Right lung (tissue), 10 donors: ENCODE measurements at places on chromosomes 2 and 18. TPM values are rescaled to one million over a fixed set of nuclear protein-coding genes. Genes with fewer than 3 reads are reported as not detected.

MROH2A gene
- 0.59 TPM for polyA plus RNA-seq

C2orf74 gene
- 17.9 TPM for polyA plus RNA-seq

GALNT5 gene
- polyA plus RNA-seq, result 6.4 TPM

RNF138 gene
- polyA plus RNA-seq, result 55.3 TPM

PRKAG3 gene
- not detected for polyA plus RNA-seq

MTLN gene
- 27.6 TPM for polyA plus RNA-seq

TMEM163 gene
- polyA plus RNA-seq, result 7.8 TPM

DYNC2LI1 gene
- polyA plus RNA-seq, result 113 TPM

GAL3ST2 gene
- polyA plus RNA-seq, result 0.33 TPM

DNA sequence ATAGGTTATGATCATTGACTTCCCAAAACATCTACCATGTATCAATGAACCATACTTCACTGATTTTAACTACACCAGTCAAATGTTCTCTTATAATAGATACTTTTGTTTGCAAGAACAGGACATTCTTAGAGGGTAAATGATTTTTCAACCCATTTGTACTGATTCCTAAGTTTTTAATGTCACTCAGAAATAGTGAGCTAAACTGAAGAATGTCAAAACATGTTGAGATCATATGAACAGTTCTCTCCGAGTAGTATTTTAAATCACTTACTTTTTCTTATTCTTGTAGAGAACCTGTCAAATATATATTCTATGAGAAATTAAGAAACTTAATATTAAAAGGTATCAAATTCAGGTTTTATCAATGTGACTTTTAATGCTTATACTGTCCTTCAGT, 1362.9 kb upstream of the SLC39A10 start:
- no peak for DNase-seq

DNA sequence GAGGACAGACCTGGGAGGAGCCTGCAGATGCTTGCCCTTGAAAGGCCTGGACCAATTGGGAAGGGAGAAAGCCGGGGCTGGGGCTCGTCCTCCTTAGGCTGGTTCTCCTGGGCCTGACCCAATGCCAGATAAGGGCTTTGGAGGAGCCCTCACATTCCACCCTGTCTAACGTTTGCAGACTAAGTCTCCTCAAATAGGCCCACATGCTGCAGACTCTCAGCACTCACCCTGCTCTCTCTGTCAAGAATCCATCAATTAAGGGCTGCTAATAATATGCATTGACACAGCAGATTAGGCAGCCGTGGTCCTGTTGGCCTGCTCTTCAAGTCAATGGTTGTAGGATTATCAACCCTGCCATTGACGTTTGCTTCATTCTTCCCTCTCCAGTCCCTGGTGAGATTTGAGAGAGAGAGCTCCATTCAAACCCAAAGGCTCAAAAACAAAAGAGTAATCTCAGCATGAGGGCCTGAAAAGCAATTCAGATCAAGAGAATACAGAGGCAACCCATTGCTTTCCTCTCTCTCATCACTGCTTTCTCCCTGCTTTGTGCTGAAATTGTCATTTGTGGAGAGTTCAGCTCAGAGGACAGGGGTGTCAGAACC, 167.6 kb downstream of the INSIG2 start:
- no peak for DNase-seq

GRCh38 chr2:75561566-75562512, 1.1 kb upstream of the EVA1A start:
- no peak for DNase-seq

DNA sequence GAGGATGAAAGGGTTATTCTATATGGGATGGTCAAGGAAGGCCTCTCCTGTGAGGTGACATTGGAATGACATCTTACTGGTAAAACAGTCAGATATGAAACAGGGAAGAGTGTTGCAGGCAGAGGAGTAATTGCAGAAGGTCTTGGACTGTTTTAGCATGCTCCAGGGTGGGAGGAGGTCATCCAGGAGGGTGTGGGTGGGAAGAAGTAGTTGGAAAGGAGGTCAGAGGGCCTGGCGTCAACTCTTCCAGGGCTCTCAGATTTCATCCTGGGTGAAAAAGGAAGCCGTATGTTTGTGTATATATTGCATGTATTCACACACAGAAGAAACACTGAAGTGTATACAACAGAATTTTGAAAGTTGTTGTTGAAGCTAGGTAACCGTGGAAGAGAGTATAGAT, 48.2 kb downstream of the ATP9B start:
- no peak for DNase-seq

DNA sequence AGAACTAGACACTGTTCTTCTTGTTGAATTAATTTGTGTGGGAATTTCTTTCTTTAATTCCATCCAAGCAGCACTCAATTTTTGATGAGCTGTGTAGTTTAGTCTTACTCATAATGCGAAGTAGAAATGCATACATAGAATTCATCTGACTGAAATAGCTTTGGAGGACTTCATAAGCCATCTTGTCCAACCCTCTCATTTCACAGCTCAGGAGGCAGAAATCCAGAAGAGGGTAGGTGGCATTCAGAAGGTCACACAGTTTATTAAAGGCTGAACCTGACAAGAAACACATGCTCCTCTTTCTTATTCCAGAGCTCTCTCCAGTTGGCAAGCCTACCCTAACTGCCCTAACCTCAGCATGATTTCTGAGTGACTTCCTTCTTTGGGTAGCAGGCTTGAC, 169.2 kb upstream of the NOSTRIN start:
- peak; percentile 83 for DNase-seq

- DNase-seq, result no peak
Observed at GRCh38 chr2:139237023-139237422, 456.8 kb upstream of the NXPH2 start.

GRCh38 chr18:65422544-65423136, 328.2 kb upstream of the CDH7 start:
- no peak for DNase-seq

DNA sequence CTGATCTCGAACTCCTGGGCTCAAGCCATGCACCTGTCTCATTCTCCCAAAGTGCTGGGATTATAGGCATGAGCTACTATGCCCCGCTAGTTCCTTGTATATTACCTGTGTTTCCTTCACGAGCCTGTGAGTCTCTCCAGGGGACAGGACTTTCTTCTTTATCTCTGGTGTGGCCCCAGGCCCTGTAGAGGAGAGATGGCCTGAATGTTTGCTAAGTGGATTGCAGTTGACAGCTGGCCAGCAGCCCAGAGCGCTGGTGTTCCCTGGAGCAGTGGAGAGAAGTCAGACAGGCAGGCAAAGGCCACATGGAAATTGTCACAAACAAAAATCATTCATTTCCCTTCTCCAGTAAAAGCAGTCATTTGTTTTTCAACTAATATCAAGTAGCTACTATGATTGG, 17.9 kb downstream of the LPIN1 start:
- no peak for DNase-seq

DNA sequence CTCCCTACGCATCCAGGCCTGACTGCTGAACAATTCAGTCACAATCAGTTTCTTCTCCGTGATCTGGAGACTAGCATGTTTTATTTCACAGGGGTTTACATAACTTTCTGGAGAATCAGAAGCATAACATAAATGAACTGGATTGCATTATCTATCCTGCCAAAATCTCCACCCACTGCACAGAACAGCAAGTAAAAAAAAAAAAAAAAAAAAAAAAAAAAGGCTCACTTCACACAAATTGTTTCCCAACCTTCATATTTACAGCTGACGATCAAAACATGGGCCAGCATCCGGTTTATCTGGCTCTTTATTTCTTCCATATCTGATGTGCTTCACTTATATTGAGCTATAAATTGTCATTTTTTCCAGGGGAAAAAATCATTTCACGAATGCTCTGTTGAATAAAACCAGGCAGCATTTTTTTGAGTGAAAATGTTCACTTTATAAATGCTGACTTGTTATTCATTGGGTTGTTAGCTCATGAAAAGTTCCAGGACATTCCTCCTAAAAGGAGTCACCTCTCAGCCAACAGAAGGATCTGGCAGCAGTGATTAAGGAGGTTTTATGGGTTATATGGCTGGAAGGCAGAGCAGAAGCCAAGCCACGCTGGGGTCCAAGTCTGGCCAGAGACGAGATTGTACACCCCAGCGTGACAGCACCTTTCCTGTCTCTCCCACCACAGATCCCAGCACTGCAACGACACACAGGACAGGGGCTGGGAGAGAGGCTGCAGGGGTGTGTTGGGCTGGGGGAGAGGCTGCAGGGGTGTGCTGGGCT, 51.2 kb upstream of the GLI2 start:
- no peak for DNase-seq

DNA sequence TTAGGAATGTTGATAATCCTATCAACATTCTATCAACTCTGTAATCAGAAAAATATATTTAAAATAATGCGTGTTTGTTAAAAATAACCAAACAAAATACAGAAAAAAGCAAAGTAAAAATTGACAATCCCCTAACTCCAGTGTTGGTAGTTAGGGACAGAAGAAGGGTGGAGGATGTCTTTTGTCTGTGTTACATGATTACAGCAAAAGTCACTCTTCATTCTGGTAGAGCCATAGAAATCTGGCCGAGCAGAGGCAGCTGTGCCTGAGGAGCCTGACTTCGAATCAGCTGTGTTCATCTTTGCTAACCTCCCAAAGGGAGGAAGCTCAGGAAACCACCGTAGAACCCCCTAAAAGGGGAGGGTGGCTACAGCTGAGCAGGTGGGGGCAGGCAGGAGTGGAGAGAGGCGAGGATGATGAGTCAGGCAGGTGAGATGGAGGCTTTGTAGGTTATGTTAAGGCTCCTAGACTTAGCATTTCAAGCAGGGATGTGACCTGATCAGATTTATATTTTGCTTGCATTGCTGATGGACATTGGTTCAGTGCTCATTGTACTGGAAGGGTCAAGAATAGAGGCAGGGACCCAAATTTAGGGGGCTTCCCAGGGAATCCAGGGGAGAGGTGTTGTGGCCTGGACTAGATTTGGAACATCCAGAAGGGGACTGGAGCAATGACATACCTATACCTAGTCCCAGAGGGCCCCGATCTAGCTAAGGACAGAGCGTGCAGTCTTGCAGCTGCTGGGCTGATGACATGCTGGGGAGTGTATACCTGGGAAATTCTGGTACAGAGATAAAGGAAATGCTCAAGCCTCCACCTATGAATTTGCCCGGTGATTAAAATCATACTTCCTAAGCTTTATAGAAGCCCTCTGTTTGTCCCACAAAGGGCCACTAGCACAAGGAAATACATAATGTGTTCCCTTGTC, 95.7 kb downstream of the NEDD4L start:
- no peak for DNase-seq

DNA sequence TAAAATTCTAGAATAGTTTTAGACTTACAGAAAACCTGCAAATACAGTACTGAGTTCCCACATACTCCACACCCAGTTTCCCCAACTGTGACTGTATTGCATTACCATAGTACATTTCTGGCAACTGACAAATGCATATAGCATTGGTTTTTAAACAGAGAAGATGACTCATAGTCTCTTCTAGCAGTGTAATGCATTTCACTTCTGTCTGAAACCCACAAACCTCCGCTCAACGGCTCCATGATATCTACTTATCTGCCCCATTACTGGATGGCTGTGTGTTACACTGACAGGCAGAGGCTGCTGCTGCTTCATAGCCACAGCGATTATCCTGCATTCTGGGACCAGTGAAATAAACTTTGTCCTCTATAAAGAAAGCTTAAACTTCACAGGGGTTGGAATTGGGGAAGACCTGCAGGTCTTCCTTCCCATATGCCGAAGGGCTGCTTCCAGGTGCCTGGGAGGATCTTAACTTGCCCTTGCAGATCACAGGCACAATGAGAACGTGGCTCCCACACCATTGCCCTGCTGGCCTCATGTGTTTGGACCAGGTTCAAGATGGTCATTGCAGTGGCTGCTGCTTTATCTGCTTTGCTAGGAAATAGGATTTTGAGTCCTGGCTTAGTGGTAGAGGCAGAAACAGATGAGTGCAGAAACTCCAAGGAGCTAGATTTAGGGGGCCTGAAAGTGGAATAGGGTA, 742.6 kb upstream of the HS6ST1 start:
- no peak for DNase-seq

DNA sequence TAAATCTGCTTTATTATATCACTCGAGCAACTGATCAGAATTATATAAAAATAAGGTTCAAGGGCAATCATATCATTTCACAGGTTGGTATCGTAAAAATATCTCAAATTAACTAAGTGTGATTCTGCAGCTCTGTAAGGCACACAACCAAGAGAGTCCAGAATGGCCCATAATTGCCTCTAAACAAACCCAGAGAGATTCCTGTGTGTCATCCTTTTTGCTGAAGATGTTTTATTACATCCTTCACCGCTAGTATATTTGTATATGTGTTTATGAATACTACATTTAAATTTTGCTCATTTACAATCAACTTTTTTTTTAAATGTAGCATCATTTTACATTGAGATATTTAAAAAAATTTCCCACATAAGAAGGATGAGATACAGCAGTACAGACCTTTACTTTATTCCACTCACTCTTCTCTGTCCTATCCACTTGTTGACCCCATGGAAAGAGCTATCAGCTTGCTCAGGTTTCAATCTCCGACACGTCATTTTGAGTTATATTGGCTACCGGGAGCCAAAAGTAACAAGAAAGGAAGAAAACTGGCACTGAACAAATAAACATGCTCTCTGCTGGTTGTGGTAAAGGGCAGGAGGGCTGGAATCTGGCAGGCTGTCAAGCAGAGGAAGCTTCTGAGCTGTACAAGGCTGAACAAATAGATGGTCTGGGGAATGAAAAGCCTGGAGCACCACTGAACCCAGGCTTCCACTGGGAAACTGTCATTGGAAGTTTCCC, 23.1 kb downstream of the PLA2R1 start:
- DNase-seq, result peak; percentile 55

DNA sequence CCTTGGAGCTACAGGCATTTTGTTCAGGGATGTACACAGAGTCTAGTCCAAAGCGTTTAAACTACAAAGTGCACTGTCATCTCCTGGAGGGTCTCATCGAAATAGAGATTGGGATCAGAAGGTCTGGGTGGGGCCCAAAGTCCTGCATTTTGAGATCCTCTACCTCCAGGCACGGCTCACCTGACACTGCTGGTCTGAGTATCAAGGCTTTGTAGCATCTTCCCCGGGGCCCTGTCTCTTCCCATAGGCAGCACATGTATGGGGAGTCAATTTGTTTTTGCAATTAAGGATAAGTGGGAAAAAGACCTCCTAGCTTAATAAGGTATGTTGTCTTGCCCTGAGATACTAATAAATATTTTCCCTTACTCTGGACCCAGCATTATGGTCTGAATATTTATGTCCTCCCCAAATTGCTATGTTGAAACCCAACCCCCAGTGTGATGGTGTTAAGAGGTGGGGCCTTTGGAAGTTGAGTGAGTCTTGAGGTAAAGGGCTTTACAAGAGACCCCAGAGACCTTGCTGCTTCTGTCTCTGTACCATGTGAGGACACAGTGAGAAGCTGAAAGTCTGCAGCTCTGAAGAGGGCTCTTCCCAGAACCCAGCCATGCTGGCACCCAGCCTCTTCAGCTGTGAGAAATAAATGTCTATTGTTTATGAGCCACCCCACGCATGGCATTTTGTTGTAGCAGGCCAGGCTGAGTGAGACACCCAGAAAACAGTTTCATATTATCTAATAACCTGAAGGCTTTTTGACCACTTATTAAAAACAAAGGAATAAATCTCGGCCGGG, 258.7 kb upstream of the HS6ST1 start:
- DNase-seq, result no peak

DNA sequence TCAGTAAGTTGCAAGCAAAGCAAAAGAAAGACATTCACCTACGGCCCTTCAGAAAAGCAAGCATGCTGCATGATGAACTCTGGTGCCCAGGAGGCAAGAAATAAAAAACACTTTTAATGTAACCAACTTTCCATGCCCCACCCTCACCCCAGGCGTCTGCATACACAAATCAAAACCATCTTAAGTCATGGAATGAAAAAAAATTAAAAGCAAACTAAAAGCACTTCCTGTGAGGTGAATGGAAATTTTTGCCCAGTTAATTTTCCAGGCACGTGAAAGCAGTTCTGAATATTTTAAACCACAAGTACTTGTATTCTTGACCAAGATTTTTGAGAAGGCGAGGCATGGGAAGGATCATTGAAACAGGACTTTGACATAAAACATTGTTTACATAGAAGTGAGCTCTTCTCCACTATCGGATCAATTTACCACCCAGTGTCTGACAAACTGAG, 2.5 kb upstream of the ICOS start:
- DNase-seq, result no peak
